ENCODE measurements at places on chromosomes 5 and 9.

DNA sequence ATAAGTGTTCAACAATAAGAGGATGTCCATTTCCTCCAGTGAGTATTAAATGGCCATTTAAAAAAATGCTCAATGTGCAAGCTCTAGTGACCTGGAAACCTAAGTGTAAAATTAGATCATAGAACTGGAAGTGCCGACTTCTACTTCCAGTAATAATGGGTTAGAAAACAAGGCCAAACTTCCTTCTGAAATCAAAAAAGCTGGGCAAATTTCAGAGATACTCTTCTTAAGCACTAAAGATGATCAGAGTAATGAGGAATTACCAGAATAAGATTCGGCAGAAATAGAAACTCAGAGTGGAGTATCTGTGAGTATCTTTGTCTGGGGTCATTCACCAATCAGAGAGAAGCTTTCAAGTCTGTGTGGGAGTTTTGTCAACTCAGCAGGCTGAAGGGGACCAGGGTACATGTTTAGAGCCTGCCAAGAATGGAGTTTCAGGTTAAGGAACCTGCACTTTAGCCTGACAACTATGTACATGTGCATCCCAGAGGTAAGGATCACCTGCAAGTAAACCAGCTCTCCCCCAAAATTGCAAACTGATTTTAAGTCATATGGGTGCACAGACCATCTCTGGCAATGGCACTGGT is 17.1 kb downstream of the FCN2 start:
- no peak for DNase-seq

- no peak for DNase-seq
Measured at GRCh38 chr9:10704720-10705119, 91.9 kb upstream of the PTPRD start.

GRCh38 chr9:107587191-107587963 is 97.8 kb upstream of the KLF4 start:
- no peak for DNase-seq

DNA sequence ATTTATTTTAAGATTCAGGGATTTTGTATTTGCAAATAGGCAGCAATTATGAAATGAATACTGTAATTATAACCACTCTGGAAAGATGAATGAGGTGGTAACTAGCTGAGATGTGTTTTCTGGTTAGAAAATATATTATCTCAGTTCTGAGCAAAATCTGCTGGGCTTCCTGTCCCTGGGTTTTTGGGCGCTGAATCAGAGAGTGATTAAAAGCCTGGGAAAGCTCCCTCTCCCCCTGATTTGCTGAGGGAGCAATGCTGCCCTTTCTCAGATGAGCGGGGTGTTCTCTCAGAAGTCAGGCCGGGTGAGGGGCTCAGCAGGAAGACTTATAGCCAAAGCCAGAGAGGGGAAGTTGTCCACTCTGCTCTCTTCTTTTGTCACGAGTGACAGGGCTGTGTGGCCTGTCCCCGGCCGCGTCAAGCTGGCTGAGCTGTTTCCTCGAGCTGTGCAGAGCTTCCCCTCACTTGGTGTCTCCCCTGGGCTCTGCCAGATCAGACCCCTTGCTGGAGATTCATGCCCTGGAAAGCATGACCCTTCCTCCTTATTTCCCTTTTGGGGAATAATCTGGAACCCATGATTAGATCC is 39.8 kb upstream of the PITX1 start:
- no peak for DNase-seq

GRCh38 chr5:159792180-159792579 is 124.1 kb upstream of the ADRA1B start:
- DNase-seq = no peak

- no peak for DNase-seq
Measured at GRCh38 chr5:2753452-2754420, 2.3 kb upstream of the IRX2 start.

- DNase-seq = no peak
Measured at GRCh38 chr9:137453643-137454081, 5.5 kb downstream of the NSMF start.

- DNase-seq = no peak
Measured at GRCh38 chr5:170632266-170632984, 128.6 kb downstream of the KCNIP1 start.

DNA sequence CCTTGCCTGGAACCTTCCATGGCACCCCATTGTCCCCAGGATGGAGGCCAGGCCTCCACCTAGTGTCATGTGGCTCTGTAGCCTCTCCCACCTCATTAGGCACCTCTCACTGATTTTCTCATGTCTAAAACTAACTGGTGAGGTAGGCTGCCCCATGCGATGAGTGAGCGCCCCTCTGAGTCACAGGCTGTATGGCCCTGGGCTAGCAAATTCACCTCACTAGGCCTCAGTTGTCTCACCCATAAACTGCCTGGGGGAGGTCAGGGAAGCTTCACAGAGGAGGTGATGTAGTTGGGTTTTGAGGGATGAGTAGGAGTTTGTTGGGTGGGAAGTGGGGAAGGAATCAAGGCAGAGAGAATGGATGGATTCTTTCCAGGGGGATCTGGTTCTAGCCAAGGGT is 8.8 kb downstream of the RXRA start:
- no peak for DNase-seq

DNA sequence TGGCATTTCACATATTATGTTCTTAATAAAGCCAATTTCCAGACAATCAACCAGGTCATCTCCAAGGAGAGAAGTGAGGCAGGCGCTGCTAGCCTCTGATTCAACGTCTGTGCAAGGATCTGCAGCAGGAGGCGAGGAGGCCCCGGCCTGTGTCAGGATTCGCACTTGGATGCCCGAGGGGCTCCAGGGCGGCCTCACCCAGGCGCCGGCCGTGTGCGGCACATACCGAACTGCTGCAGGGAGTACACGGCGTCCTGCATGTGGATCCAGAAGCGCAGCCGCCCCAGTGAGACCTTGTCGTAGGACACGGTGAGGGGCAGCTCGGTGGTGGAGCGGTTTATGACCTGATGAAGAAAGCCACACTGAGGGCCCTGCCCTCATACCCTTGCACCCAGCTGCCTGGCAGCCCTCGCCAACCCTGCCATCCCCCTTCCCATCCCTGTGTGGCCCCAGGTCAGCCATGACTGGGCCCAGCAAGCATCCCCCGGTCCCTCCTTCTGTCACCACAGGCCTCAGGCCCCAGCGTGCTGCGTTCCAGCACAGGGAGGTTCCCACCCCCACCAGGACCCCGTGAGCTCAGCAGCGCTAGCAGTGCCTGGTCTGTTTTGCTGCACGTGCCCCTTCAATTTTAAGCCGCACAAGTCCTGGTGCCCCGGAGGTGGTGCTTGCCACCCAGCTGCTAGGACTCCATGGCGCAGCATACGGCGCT is 9.9 kb downstream of the CLPTM1L start:
- no peak for DNase-seq

- DNase-seq = no peak
Measured at GRCh38 chr9:694403-695154, 146.9 kb upstream of the DMRT1 start.

GRCh38 chr5:74376187-74376586 is 264.3 kb downstream of the ENC1 start:
- DNase-seq = no peak

DNA sequence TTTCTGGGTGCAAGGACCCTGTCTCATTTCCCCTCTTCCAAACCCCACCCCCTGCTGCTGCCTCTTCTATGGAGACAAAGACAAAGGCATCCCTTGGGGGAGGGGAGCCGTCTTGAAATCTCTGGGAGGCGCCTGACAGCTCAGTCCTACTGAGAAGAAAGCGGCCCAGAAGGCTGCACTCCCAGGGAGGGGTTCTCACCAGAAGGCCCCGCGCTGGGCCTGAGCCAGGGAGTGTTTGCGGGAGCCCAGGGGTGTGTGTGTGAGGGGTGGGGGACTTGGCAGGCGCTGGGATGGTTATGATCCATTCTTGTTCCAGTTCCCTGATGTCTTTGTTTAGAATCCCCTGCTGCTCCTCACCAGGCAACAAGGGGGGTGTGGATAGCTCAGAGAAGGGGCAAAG is 45.7 kb upstream of the ALDH1B1 start:
- DNase-seq = no peak

GRCh38 chr9:16002816-16003215 is 450.0 kb downstream of the CCDC171 start:
- no peak for DNase-seq

DNA sequence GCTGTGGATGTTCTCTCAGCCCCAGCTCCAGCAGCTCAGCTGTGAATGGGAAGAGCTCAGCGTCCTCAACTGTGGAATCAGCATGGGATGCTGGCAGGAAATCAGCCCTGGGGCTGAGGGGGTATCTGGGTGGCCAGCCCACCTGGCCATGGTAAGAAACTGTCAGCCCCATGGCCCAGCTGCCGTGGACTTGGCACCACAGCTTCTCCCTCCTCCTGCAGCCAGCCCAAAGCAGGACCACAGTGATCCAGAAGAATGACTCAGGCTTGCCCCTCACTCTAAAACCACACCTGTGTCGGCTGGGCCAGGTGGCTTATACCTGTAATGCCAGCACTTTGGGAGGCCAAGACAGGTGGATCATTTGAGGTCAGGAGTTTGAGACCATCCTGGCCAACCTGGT is 48.0 kb downstream of the SAR1B start:
- no peak for DNase-seq

GRCh38 chr5:62432621-62433064 is 20.1 kb downstream of the IPO11 start:
- no peak for DNase-seq

DNA sequence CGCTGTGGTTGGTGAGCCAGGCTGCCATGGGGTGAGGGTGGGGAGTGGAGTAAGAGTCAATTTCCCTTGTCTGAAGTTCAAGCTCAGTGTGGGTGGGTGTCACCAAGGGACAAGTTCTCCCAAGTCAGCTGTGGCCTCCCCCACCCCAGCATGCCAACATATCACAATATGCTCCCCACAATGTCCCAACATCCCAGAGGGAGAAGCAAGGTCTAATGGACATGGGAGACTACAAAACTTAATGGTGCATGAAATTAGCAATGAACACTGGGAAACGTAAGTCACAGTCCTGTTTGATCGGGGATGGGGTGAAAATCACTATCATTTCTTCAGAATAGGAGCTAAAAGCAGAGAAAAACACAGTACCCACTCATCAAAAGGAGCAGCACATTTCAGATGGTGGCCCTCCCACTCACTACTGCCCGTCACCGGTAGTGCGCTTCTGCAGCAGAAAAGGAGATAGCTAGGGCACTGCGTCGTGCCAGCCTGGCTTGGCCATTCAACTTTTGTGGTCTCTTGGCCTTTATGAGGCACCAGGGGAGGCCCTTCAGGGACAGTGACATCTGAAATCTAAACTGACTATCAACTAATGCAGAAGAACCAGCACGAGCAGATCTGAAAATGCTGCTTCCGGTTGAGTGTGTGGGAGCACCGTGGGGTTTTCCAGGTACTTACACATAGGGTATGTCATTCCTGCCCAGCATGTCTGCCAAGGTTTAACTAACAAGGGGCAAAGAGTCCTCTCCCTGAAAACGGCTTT is 20.5 kb upstream of the NDFIP1 start:
- no peak for DNase-seq

- DNase-seq = no peak
Measured at GRCh38 chr9:114869845-114870244, 60.5 kb downstream of the TNFSF8 start.
